SIG-M5 (cell line): ENCODE measurements at places on chromosomes 12 and 14.

DNA sequence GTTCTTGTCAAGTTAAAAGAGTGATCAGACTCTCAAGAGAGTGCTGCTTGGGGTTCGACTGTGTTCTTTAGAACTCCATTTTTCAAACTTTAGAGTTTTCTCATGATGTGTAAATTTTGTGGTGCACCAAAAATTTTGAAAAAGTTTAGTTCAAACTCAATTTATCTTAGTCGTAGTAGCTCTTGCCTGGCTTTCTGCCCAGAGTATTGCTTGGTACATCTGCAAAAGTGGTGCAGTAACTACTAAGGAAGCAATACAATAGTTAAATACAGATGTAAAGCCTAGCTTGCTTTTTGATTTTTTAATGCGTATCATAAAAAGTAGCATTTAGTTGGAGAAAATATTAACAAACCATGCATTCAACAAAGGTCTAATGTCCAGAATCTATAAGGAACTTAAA is 9.5 kb upstream of the CCDC91 start:
- DNase-seq, result no peak

GRCh38 chr12:56007564-56008559 is 10.8 kb downstream of the SUOX start:
- DNase-seq, result no peak

DNA sequence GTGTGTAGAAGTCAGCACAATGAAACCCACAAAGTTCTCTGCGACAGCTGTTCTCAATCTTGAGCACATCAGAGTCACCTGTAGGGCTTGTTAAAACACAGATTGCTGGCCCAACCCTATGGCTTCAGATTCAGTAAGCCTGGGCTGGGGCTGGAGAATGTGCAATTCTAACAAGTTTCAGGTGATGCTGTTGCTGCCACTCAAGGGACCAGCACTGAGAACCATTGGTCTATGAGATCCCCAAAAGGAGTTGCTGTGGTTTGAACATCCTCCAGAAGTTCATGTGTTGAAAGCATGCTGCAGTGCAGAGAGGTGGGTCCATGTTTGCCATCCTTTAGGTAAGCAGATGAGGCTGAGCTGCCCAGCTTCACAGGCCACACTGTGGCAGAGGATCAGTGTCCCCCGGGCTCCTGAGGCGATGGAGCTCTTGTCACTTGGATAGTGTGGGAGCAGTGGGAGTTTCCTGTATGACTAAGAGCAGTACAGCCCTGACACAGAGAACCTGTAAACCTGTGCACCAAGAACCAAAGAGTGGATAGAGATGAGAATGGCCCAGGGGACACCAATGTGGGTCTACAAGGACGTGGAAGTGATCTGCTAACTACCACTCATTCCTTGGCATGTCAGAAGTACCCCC is 8.0 kb upstream of the RTRAF start:
- DNase-seq, result no peak

DNA sequence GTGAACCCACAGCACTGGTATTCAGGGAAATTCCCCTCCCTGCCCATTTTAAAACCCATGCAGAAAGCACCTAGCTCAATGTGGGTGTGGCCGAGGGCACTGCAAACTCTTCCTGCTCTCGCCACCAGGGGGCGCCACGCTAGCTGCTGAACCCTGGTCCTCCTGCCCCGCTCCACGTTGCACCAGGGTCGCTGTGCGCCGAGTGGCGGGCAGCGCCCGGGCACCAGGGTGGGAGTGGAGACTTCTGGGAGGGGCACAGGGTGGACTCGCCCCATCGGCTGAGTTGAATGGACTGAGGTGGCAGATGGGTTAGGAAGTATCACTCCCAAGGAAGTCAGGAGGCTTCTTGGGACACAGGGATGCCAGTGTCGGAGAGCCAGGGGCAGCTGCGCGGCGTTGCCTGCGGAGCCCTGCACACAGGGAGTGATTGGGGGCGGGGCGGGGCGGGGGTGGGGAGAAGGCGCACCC is 48.1 kb upstream of the BCL11B start:
- no peak for DNase-seq

- no peak for DNase-seq
These were observed 633.5 kb downstream of the RERGL start for GRCh38 chr12:17456486-17456885.

DNA sequence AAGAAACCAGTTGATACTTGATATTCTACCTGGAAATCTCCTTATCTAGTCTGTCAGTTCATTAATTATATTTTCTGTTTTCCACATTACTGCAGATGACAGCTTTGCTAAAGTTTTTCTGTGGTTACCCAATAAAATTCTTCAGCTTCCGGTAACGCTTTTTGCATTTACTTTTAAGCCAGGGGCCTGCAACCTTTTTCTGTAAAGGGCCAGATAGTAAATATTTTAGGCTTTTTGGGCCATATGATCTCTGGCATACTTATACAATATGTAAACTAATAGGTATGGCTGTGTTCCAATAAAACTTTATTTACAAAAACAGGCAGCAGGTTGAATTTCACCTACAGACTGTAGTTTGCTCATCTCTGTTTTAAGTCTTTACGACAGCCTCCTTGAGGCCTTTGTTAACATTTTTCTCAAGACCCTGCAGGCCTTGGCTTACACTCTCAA is 48.3 kb downstream of the SPATS2 start:
- DNase-seq, result no peak
